CD4-positive, CD25-positive, alpha-beta regulatory T cell (primary cell): ENCODE measurements at places on chromosomes 12 and 14.

- peak; percentile 83 for DNase-seq
Observed at GRCh38 chr14:100065111-100065871, at the start of gene EVL. Gene EVL, plus strand, starts transcription at chr14:100065422. Its CDS starts 79 bp downstream, at chr14:100065501.

DNA sequence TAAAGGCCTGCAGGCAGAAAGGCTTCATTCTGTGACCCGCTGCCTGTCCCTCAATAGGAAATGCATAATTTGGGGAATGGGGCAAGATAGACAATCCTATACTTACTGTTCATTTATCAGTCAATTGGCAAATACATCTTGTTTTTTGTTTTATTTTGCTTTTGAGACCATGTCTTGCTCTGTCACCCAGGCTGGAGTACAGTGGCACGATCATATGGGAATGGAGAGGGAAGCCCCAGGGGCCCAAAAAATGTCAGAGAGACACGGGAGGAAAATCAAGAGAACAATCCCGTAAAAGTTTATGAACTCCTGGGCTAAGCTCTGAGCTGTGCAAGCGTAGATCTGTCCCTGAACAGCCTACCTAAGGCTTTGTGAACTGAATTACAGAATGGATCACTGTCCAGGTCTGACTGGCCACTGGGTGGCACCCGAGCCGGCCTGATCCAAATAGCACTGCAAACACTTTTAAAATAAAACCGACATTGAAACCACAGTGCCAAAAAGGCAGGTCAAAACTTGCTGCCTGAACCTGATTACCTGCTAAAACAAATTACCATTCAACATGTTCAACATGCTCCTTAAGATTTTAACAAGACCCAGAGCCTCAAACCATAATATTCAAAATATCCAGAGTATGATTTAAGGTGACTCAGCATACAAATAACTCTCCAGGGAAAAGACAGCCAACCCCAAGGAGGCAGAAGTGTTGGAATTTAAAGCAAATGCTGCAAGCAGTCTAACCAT lies 11.8 kb downstream of the COPS7A start:
- peak; percentile 42 for DNase-seq

DNA sequence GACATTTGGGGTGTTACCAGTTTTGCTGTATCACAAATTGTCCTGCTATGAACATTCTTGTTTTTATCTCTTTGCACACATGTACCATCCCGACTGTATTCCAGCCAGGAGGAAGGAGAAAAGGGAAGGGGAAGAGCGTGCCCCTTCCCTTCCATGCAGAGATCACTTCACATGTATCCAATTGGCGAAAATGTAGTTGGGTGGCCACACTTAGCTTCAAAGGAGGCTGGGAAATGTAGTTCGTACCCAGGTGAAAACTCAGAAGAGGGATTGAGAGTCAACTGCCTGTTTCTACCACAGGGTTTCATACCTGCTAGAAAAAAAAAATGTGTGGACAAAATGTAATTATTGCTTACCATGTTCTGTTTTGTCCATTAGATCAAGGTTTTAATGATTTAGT lies 189.1 kb upstream of the PELI2 start:
- DNase-seq = no peak

DNA sequence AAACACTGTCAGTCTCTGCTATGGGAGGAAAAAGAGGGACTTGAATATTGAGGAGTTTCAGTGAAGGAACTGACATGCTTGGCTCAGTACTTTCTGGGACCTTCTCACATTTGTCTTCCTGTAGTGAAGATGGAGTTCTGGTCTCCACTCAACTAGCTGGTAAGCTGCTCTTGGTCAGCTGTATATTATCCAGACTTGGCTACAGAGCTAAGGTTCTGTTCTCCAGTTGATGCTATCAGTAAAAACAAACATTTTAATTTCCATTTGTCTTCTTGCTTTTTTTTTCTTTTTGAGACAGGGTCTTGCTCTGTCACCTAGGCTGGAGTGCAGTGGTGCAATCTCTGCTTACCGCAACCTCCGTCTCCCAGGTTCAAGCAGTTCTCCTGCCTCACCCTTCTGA lies 5.3 kb downstream of the RNF34 start:
- no peak for DNase-seq

GRCh38 chr12:25372002-25372401 lies 121.3 kb upstream of the KRAS start:
- no peak for DNase-seq

DNA sequence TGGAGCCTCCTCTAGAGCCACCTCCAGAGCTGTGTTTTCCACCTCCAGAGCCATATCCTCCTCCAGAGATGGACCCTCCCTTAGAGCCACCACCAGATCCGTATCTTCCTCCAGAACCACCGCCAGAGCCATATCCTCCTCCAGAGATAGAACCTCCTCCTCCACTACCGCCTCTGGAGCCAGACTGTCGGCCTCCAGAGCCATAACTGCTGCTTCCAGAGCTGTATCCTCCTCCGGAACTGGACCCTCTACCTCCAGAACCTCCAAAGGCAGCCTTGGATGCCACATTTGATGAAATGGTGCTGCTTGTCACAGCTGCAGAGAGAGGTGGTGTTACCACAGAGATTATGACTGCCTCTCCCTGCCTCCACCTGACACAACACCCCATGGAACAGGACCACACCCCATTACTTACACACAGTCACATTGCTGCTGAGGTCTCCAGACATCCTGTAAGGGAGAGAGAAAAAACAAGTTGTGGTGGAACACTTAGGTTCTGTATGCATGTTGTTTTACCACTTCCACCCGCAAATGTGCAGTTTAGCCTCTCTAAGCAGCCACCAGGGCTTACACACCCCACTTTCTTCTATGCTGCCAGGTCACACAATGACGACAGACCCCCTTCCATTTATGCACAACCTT lies 6.8 kb downstream of the KRT2 start:
- peak; percentile 86 for DNase-seq

DNA sequence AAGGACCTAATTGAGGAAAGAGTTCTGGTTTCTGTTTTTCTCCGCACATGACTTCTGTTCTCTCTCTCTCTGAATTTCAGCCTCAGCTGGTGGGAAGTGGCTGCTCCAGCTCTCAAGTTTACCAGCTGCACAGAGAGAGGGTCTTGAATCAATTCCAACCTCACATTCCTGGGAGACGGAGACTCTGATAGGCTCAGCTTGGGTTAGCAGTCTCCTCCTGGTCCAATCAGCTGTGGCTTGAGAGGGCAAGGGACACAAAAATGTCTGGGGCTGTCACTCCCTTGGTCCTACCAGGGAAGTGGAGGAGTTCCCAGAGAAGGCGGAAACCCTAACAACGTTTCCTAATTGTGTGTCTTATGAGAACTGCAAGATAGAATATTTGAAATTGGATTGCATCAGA lies 7.0 kb downstream of the CCDC63 start:
- DNase-seq = no peak

DNA sequence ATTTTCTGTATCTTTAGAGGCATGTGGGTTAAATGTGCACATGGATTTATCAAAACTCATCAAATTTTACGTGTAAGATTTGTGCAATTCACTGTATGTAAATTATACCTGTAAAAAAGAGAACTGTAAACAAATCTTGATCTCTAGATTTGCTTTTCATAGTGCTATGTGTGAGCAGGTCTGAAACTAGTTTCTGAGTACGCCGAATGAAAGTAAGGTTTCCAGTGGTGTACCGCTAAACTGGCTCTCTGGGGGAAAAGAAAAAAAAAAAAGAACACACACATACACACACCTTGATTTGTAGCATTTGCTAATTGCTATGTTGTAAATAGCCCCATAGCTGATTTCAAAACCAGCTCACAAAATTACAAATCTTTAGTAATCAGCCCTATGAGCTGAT lies 8.6 kb upstream of the SLC41A2 start:
- DNase-seq = no peak

DNA sequence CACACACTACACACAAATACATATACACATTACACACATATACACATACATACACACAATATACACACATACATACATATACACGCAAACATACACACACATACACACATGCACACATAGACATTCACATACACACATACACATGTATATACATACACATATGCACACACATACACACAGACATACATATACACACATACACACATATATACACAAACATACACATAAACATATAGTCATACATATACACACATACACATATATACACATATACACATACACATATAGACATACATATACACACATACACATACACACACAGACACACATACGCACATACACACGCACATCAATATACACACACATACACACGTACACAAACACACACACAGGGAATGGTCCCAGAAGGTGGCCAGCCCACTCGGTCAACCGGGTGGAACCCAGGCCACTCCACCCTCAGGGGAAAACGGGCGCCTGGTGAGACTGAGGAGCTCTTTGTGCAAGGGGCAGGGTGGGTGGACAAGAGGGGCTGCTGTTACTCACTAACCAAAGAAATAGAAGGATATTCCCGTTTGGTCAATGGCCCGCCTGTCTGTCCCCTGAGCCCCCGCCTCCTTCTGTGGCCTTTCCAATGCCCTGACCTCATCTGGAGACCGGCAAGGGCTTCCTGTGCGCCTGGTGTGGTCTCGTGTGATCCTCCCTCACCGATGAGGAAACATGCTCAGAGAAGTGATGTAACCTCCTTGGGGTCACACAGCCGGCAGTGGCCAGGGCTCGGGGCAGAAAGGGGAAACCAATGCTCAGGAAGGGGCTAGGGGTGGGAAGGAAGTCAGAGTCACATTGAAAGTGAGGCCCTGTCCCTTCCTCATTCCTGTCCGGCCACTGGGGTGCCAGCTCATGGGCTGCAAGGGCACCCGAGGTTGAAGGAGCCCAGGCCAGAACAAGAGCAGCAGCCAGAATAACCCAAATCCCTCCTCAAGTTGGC lies 5.3 kb downstream of the TRPV4 start:
- no peak for DNase-seq

- peak; percentile 21 for DNase-seq
Observed at GRCh38 chr12:5220835-5221234, 177.2 kb downstream of the KCNA5 start.

DNA sequence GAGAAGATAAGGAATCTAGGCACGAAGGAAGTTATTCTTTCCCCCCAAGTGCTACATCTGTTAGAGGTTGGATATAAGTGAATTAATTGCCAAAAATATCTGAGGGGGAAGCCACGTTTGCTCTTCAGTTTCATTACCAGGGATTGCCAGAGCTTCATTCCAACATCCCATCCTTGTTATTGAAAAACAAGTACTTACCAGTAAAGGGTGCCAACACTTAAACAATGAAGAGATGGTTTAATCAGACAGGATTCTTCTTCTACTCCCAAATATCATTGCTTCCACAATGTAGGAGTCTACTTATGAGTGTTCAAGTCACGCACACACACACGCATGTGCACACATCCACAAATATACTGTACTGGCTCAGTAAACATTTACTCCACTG lies 312.4 kb downstream of the RPAP3 start:
- DNase-seq = peak; percentile 18

- DNase-seq = no peak
Observed at GRCh38 chr12:25286837-25287236, 36.1 kb upstream of the KRAS start.

DNA sequence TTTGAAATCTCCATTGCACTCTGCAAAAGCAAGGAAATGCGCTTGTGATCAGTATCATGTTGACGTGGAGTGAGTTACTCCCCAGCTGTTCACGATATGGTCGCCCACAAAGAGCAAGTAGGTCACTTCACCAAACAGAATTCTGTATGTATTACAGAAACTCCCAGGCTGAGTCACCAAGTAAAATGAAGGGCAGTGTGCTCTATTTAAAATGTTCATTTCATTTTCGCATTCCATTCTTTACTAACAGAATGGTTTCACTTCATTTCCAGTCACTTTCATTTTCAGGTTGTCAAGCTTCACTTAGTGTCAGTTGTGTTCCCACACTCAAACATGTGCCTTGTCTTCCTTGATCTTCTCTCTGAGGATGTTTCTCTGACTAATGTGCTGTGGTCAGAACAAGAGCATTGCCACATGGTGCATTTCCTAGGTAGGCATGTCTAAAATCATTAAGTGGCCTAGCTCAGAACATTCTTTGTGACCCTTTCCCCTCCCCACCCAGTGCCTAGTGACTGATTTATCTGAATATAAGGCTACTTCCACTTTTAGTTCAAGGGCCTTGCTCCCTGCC lies 391.2 kb downstream of the RAD51B start:
- peak; percentile 82 for DNase-seq

DNA sequence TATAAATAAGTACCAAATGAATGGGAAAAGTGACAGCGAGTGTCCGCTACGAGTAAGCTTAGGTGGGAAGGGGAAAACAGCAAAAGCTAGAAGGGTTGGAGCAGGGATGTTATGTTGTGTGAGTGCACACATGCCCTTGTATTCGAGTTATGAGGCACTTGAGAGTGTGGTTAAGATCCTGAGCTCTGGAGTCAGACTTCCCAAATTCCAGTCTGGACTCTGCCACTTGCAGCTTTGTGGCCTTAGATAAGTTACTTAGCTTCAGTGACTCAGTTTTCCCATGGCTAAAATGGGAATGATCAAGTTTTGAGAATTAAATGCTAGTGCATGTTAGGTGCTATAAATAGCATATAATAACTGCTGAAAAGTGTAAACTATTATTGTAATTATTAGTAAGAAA lies 44.9 kb downstream of the KTN1 start:
- DNase-seq = no peak

GRCh38 chr14:94173471-94173884 lies 644 bp upstream of the PPP4R4 start:
- peak; percentile 31 for DNase-seq

GRCh38 chr12:94191811-94192210 lies 43.4 kb downstream of the PLXNC1 start:
- no peak for DNase-seq

GRCh38 chr14:97851428-97851995 lies 1054.3 kb downstream of the VRK1 start:
- DNase-seq = no peak

- no peak for DNase-seq
Observed at GRCh38 chr12:110744601-110745264, 2.0 kb upstream of the PPP1CC start.

- no peak for DNase-seq
Observed at GRCh38 chr12:20629414-20630156, 65.5 kb upstream of the SLCO1C1 start.

DNA sequence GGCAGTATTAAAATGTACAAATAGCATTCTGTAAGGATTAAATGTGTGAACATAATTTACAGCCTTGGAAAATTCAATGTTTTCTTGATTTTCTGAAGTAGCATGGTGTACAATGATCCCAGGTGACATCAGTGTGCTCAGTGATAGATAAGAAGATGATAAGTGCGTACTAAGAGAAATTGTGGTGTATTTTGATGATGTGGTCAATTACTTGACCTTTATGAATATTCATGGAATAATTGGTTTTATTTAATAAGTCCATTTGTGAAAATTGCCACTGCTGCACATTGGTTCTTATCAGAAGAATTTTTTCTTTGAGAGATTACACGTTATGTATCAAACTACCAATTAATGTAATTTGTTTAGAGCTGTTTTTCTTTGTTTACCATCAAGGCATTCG lies 128.8 kb downstream of the FOXG1 start:
- DNase-seq = no peak

DNA sequence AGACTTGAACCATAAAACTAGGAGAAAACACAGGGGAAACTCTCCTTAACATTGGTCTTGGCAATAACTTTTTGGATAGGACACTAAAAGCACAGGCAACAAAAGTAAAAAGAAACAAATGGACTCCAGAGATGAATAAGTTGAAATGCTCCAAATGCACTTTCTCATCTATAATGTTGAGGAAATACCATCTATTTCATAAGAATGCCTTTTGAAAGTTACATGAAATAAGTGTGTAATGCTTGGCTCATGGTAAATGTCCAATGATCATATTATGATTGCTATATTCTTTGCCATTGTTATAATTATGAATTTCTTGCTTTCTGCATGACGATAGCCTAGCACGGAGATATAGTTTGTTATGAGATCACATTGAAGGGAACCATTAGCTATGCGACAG lies 19.8 kb downstream of the PDE6H start:
- DNase-seq = no peak

GRCh38 chr12:77842430-77842829 lies 11.7 kb downstream of the NAV3 start:
- no peak for DNase-seq
